CD8-positive, alpha-beta memory T cell (primary cell): ENCODE measurements at places on chromosomes 13 and 19. TPM values are rescaled to one million over a fixed set of nuclear protein-coding genes. Genes with fewer than 3 reads are reported as not detected.

GRCh38 chr13:24718192-24718965 is 38.2 kb downstream of the ATP12A start:
- no peak for DNase-seq

- DNase-seq = no peak
Measured at GRCh38 chr13:111202745-111203144, 87.6 kb downstream of the ARHGEF7 start.

- DNase-seq = no peak
Measured at GRCh38 chr19:33296488-33296971, 5.8 kb downstream of the CEBPA start.

- DNase-seq = no peak
Measured at GRCh38 chr19:5115771-5116202, 146.9 kb downstream of the KDM4B start.

The SULT2A1 gene
- total RNA-seq = not detected

DNA sequence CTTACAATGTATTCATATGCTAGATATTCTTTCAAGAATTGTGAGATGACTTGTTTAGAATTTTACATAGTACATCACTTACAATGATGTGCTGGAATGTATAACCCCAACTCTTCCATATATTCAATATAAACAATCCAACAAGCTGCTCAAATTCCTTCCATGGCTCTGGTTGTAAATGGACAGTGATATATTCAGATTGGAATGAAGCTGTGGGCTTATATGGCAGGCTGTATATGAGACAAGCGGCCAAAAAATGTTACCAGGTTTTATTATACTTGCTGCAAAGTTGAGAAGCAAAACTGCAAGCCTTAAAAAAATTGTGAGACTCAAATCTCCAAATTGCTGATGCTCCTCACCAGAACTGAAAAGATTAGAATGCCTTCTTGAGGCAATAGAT is 83.6 kb upstream of the KLF12 start:
- no peak for DNase-seq

The FGF9 gene
- total RNA-seq = 2.3 TPM

- peak; percentile 74 for DNase-seq
Measured at GRCh38 chr19:47228168-47228936, 2.6 kb downstream of the BBC3 start.

- no peak for DNase-seq
Measured at GRCh38 chr19:34173193-34173956, 1.1 kb downstream of the LSM14A start.

The TMEM190 gene
- total RNA-seq = not detected
